Activated CD4-positive, alpha-beta T cell treated with anti-CD3 and anti-CD28 coated beads, Interleukin-2, amount 10 ng/mL, durations not matched to agents 7 days and 5 days (primary cell): ENCODE measurements at places on chromosomes 11 and 22.
A peak's percentile ranks its signal among the peaks of the same experiment; 100 is the strongest.

GRCh38 chr11:8652140-8652539, 30.3 kb downstream of the TRIM66 start:
- DNase-seq: no peak

GRCh38 chr11:64095273-64095817, 59.6 kb downstream of the FLRT1 start:
- no peak for DNase-seq

DNA sequence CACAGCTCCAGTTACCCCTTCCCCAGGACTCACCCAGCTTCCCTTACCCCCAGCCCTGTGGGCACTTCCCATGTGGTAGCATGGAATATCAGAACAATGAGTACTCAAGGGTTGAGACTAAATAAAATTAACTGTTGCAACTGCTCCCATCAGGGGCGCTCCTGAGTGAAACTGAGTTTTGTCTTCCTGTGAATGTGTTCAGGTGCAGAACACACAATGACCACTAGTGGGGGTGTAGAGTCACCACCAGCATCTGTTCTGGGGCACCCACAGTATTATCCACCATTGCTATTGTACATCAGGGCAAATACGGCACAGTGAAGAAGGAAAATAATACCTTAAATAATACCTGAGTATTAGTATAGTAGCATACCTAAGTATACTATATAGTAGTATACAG, 689.7 kb downstream of the TBC1D22A start:
- no peak for DNase-seq

DNA sequence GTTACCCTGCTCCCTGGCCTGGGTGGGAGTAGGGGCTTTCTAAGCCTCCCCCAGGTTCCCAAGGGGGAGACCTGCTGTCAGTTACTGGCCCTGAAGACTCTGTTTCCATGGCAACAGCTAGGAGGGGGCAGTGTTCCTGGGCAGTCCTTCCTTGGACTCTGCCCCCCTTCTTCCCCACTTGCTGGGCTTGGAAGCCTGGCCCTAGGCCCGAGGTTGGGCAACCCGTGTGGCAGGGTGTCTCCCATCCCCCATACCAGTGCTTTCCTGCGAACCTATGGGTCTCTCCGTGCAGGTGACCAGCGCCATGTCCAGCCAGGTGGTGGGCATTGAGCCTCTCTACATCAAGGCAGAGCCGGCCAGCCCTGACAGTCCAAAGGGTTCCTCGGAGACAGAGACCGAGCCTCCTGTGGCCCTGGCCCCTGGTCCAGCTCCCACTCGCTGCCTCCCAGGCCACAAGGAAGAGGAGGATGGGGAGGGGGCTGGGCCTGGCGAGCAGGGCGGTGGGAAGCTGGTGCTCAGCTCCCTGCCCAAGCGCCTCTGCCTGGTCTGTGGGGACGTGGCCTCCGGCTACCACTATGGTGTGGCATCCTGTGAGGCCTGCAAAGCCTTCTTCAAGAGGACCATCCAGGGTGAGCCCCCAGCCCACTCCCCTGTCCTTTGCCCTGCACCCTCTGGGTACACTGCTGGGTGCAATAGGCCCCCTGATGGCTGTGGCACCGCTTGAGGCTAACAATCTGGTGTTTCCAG, 1.7 kb downstream of the ESRRA start:
- DNase-seq: no peak

- no peak for DNase-seq
Observed at GRCh38 chr11:20002312-20003216, 157.7 kb downstream of the DBX1 start.

- DNase-seq: no peak
Observed at GRCh38 chr11:113894421-113894996, 10.1 kb upstream of the HTR3B start.

GRCh38 chr22:41517172-41518047, 26.9 kb downstream of the POLR3H start:
- peak; percentile 29 for DNase-seq

DNA sequence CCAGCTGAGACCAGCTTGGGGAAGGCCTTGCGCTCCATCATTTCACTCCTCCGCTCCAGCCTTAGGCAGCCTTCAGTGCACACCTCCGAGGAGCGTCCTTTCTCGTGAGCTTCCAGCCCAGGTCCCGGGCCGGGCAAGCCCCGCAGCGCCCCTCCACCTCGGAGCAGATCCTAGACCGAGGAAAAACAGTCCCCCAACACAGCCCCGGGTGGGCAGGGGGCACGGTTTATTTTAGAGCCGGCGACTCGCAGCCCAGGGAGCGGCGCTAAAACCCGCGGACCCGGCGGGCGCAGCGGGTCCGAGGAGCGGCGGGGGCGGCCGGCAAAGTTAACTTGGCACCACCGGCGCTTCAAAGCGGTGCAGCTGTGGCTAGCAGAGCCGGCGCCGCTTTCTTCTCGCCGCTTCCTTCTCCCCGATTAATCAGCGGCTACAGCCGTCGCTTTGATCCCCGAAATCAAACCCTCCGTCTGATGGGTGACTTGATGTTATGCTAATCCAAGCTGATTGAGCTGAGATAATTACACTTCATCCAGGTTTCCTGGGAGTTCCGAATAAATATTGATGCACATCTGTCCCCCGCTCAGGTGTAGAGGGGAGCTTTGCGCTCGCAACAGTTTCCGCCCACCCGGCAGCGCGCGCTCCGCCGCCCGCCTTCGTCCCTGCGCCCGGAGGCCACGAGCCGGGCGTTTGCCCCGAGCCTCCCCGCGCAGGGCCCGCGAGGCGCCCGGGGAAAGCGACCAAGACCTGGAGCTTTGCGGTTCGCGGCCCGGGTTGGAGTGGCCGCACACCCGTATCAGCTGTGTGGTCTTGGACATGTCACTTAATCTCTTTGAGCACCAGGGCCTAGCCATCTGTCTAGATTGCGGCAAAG, 192.7 kb downstream of the BUD13 start:
- DNase-seq: no peak
